ENCODE measurements at places on chromosomes 2 and 18.

DNA sequence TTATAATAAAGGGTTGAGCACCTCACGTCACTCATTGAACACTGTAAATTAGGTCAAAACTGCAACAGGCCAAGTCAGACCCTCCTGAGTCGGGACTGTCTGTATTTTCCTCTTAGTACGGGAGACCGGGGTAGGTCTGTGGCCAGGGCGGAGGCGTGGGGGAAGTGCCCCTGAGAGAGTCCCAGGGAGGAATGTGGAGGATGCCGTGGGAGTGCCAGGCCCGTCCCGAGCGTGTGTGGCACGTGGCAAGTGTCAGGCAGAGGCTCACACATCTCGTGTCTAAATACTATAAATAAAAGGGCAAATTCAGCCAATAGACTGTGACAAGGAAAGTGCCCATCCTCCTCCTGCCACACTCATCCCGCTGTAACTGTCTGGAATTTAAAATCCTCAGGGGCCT is 6.3 kb upstream of the HDAC4 start:
- no peak for DNase-seq

GRCh38 chr2:124810132-124810531 is 785.0 kb downstream of the CNTNAP5 start:
- peak; percentile 32 for DNase-seq

DNA sequence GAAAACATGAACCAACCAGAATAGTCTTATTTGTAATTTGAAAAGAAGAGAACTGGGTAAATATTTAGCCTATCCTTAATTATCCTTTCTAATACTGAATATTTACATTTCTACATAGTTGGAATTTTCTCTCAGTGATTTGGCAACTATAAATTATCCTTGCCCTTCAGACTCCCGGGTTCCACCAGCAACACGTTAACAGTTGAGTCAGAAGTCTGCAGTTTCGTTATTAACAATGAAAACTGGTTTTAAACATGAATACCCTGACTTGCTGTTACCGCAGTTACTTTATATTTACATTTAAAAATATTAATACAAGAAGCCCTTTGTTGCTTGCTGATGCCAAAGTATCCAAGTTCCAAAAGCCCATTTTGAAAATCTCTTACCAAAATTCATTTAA is 673.0 kb downstream of the ARHGAP15 start:
- no peak for DNase-seq

DNA sequence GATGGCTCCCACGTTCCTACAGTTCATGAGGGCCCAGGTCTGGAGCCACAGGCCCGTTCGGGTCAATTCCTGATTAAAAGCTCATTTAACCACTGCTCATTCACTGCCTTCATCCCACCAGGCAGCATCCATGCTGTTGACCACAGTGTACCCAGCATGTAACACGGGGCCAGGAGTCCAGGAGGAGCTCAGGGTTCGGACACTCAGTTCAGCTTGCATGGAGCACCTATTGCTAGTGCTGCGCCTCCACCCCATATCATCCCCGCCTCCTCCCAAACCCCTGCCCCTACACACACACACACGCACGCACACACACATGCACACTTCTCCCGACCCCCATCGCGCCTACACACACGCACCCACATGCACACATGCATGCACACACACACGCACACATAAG is 72.9 kb upstream of the SNTG2 start:
- no peak for DNase-seq

DNA sequence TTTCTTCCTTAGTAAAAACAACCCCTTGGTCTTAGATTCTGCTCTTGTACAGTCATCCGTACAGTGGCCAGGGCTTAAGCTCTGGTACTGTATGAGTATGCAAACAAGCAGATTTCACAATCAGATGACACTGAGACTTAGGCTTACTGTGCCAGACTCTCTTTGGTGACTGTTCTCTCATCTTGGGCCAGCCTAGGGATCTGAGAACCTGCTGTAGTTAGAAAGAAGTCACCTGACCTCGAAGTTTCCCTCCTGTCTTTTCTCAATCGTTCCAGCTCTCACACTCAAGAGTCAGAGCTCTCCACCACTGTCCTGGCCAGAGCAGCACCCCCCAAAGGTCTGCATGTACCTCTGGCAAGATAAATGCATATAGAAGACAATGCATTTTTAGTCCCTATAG is 63.2 kb downstream of the ZEB2 start:
- no peak for DNase-seq

- no peak for DNase-seq
These were observed 304.3 kb downstream of the CDCA7 start for GRCh38 chr2:173658946-173659371.

DNA sequence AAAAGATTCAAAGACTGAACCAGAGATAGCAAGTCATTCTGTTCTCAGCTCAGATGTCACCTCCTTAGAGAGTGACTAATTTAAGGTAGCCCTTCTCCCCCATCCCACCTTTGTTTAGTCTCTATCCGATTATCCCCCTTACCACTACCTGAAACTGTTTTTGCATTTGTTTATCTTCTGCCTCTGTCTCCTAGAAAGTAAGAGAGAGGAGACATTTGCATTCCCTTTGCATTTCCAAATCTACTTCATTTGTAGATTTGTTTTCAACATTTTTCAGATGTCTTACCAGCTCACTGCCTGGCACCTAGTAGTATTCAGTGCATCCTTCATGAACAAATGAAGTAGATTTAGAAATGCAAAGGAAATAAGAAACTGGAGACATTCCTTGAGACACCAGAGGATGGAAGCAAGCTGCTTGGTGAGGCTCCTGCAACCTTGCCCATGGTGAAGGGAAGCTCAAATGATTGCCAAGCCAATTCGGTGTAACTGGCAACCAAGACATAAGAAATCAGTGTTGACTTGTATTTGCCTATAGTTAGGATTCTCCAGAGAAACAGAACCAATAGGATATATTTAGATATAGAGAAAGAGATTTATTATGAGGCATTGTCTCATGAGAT is 385.7 kb downstream of the STK39 start:
- no peak for DNase-seq

GRCh38 chr2:235414422-235414821 is 79.4 kb upstream of the AGAP1 start:
- DNase-seq = peak; percentile 6

DNA sequence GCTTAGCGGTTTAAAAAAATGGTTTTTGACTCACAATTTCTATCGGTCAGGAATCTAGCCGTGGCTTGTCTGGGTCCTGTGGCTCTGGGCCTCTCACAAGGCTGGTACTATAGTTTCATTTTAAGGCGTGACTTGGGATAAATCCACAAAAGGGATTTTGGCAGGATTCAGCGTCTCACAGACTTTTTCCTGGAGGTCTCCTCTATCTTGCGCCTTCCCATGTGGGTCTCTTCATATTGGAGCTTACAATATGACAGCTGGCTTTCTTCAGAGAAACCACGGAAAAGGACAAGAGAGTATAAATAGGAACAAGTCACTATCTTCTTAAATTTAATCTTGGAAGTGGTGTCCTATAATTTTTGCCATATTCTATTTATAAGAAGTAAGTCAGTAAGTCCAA is 250.5 kb downstream of the DSC3 start:
- no peak for DNase-seq

DNA sequence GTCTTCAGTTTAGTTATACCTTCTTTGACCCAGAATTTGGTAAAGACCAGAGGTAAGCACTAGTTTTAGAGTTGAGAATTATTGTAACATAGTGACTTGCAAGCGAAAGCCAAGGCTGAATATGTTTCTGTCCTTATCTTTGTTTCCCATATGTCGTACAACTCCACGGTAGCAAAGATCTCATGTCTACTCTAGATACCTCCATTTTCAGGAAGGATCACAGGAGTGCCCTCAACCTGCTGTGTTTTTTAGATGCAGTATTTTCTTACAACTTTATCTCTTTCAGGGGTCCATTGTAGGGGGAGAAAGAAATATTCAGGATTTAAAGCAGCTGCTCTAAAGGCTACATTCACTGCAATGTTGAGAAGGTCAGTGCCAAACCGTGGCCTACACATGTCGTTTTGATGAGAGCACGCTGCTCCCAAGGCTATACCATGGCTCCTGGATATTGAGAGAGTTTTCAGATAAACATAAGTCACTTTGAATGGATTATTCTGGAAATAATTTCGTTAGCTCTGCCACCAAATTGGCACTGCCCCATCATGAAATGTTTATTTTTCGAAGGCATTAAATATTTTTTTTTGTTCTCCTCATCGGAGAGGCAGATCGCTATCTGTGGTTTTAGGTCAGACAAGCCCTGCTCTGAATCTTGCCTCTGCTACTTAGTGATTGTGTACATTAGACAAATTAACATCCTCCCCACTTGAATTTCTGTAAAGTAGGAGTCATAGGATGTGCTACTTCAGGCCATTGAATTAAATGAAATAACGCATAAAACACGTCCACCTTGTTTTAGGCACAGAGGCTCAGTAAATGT is 2.1 kb downstream of the RHBDD1 start:
- DNase-seq = no peak
